NCI-H1417 (cell line): ENCODE measurements at places on chromosomes 3 and 15.

- no peak for DNase-seq
Measured at GRCh38 chr3:113548501-113548900, 16.1 kb downstream of the SIDT1 start.

DNA sequence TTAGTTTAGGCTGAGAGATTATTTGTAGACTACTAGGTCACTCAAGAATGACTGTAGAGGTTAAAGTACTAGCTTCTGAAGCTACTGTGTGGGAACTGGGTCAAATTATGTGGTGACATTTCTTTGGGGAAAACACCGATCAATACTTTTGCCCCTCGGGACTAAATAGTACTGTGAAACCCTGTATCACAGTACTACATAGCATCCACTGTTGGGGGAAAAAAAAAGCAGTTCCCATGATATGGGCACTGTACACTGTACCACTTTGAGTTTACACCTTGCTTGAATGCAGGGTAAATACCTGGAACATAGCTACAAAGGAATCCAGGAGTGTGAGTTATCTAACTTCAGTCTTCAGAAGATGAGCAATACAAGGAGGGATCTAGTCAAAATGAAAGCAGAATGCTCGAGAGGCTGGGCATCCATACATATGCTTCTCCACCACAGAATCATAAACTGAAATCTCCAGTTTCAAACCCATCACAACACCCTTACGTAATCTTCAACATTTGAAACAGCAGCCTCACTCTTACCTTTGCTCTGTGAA is 311.4 kb downstream of the UNC13C start:
- no peak for DNase-seq

- no peak for DNase-seq
Measured at GRCh38 chr3:134666466-134666865, 15.6 kb upstream of the KY start.

DNA sequence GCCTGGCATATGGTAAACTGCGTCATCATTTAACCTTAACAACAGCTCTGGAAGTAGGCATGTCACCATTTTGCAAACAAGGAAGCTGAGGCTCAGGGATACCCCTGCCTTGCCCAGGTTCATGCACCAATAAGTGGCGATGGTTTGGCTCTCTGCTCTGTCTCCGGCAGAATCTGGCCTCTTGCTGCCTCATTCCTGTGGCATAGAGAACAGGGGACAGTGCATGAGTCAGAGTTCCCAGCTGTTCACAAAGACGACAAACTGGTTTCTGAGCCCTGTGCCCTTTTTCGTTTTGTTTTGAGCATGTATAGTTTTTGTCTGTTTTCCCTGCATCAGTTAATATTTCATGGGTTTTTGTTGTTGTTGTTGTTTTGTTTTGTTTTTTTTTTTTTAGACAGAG is 236.8 kb downstream of the OPA1 start:
- no peak for DNase-seq

DNA sequence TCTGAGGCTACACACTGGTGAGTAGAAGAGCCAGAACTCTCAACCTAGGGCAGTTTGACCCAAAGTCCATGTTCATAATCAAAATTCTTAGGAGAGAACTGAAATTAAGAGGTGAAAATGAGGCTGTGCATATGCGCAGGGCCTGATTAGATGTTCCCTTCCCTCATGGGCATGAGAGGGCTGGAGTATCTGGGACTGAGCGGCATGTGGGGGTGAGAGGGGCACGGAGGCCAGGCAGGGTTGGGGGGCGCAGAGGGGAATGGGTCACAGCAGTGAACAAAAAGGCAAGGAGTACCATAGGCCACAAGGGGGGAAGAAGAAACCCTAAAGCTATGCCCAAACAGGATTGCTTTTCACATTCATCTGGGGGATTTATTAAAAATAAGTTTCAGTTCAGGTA is 31.3 kb downstream of the ADAMTS9 start:
- no peak for DNase-seq

- DNase-seq, result no peak
Measured at GRCh38 chr15:66952756-66953522, 112.5 kb upstream of the SMAD3 start.

GRCh38 chr15:79397269-79397910 is 34.7 kb upstream of the MINAR1 start:
- no peak for DNase-seq

GRCh38 chr3:177055605-177056571 is 141.4 kb downstream of the TBL1XR1 start:
- DNase-seq, result no peak

GRCh38 chr3:126077754-126078153 is 6.2 kb downstream of the SLC41A3 start:
- no peak for DNase-seq

GRCh38 chr3:139937674-139938279 is 2.8 kb downstream of the CLSTN2 start:
- DNase-seq, result peak; percentile 48

DNA sequence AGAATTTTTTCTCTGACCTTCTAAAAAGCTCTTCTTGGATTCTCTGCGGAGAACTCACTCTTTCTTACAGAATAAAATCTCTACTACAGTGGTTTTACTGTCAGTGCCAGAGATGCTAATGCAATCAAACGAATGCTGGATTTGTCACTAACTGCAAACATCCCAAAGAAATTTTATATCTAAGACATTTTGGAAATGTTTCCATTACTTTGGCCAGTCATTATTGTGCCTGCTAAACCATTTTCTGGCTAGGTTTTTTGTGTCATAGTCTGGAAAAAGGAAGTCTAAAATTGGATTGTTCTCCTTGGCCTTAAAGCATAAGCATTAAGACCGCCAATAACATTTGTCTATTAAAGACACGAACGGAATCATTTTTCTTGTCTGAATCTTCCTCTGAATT is 54.0 kb downstream of the PLOD2 start:
- DNase-seq, result no peak

DNA sequence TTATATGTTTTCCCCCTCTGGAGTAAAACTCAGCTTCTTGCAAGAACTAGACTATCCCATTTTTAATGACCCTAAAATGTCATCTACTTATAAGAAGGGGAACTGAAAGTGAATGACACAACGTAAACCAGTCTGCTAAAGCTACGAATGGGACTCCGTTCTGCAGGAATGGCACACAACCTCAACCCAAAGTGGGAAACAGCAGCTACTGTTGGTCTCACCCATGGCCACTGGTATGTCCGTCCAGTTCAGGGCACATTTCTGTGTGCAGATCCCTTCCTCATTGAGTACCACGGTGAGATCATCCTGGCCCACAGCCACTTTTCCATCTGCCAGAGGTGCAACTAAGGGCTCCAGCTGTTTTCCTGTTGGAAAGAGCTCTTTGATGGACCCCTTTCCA is 23.8 kb downstream of the VPS39 start:
- no peak for DNase-seq

GRCh38 chr15:57857871-57858270 is 151.4 kb downstream of the POLR2M start:
- DNase-seq, result no peak

DNA sequence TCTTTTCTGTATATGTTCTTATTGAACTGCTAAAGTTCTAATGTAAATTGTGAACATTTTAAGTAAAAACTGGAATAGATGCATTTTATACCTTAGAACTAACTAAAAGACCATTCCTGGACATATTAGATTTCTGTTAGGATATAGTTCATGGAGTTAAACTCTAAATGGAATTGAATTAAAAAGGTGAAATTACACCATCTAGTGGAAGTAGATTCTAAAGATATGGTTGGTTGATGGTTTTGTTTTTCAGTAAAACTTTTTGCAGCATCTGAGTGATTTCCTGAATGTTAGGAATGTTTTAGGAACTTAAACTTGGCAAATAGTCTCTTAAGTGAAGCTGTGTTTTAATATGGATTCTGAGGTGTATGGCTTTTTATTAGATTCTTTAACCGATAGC is 96.8 kb downstream of the SLMAP start:
- no peak for DNase-seq

GRCh38 chr15:66481107-66481856 is 16.3 kb downstream of the SNAPC5 start:
- DNase-seq, result no peak

- peak; percentile 3 for DNase-seq
Measured at GRCh38 chr3:45137656-45138181, 8.5 kb downstream of the CDCP1 start.

GRCh38 chr15:86337071-86337470 is 257.4 kb downstream of the AGBL1 start:
- no peak for DNase-seq

- no peak for DNase-seq
Measured at GRCh38 chr3:132457286-132457685, 40.0 kb downstream of the DNAJC13 start.

DNA sequence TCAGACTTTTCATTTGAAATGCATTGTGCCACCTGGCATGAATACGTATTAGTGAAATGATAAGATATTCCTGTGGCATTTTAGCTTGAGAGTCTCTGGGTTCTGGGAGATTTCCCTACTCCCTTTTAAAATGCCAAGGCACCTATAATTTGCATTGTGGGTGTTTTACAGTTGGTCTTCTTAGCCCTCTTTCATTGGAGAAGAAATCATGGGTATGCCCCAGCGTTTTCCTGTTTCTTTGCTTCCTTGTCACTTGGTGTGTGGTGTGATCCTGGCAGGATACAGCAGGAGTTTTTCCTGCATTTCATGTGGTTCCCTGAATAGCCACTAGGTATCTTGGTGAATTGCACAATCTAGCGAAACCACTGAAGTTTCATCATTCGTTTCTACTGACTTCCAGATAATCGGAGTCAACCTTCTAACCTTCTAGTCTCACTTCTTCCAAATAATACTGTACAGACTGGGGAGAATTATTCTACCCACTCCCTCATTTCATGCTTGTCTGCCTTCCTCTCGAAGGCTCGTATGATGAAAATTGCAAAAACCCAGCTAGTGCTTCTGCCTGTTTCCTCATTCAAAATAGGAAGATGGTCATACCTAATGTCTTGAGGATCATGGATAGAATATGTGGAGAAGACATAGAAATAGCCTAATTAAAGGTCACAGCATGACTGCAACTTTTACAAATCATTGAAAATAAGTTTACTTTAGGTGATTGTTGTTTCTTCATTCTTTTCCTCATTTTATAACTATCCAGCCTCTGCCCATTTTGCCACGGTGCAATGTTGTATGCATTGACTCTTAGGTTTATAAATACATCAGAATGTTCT is 2.6 kb downstream of the BHLHE40 start:
- DNase-seq, result no peak

DNA sequence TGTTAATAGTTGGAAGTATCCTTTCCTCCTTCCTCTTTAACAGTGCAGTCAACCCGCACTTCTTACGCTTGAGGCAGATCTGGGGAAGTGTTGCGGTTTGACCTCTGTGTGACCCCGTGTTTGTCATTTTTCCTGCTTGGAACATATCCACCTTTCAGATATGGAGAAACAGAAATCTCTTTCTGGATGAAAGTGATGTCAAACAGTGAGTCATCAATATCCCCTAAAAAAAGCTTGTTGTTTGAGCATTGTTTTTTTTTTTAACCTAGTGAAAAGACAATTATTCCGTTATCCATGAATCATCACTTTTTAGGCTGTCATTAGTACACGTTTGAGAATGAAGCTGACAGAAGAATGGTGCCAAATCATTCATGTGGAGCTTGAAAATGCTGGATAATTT is 293.7 kb downstream of the ARPP21 start:
- peak; percentile 13 for DNase-seq

DNA sequence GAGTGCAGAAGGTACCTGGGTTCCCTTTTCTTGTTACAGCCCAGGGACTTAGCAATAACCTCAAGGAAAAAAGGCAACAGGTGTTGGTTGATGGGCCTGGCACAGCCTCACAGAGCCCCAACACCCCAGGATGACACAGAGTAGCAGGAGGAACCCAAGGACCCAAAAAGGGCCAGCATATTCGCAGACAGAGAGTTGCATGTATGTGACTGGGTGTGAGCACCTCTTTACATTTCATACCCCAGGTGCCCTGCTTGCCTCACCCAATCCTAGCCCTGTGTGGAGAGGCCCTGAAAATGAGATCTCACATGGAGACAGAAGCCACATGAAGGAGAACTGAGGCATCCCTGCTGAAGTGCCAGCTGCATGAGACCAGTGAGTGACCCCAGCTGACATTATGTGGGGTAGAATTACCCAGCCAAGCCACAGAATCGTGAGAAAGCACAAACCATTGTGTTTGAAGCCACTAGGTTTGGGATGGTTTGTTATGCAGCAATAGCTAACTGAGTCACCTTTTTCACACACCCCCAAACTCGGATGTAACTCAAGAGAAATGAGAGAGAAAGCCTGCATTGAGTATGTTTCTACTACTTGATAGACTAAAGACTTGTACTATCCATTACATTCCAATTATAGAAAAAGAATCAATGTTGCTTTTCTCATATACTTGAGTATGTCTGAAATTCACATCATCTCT is 26.2 kb upstream of the HHATL start:
- no peak for DNase-seq

DNA sequence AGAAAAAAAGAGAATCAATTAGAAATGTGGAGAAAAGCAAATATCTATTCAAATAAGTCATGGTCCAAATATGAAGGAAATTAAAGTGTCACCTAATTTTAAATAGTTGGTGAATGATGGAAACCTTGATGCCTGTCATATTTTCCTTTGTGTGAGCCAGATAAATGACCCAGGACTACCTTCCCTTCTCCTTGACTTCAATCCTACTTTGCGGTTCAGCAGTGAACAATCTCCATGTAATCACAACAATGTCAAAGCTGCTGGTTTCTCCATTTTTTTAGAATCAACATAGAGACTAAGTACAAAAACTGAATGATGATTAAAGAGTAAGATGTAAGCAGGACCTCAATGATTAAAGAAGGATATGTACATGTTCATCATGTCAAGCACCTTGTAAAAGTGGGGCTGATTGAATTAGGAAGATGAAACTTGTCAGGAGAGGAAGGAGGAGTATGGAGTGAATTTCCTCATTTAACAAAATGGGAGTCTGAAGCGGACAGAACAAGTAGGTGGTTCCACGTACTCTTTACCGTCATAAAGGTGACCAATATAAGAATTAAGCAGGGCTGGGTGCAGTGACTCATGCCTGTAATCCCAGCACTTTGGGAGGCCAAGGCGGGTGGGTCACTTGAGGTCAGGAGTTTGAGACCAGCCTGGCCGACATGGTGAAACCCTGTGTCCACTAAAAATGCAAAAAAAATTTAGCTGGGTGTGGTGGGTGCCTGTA is 43.1 kb downstream of the TRPM1 start:
- DNase-seq, result no peak

DNA sequence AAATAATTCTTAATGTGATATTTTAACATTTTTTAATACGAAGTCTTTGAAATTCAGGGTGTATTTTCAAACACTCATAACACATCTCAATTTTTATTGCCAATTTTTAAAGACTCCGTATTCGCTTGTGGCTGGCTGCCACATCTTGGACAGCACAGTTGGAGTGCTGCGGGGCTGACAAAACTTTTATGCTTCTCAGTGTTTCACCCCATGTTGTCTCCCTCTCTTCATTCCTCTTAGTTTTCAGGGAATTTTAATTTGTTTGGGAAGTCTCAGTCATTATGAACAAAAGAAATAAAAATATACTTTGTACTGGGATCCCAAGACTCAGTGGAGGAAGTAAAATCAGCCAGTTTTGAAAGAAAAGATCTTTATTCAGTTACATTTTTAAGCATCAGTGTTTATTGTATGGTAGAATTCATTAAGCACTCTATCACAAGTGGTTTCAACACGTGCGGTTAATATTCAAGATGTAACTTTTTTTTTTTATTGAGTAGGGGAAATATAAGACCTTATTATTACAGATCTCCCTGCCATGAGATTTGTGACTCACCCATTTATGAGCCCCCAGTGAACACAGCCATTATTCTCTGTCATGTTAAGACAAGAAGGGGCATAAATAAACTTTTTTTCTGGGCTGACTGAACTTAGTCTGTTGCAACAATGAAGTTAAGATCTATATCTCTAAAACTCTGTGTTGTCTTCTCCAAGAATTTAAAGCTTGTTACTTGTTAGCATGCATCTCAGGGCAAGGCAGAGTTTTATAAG is 26.8 kb downstream of the KAT2B start:
- no peak for DNase-seq
